ENCODE measurements at places on chromosomes 3 and 15. TPM values are rescaled to one million over a fixed set of nuclear protein-coding genes. Genes with fewer than 3 reads are reported as not detected.

DNA sequence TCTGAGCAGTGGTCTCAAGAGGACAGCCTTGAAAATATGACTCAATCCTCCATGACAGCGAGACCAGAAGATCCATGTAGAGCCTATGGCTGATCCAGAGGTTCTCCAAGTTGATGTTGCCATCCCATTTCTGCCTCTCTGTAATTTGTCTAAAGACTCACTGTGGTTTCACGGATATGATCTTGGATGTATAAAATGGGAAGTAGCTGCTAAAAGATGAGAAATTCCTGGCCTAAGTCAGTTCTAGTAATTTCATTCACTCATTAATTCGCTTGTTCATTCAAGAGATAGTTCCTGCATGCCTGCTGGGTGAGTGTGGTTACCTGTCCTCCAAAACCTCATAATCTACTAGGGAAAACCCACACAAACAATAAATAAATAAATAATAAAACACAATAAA, 145.9 kb downstream of the TNIK start:
- no peak for DNase-seq

DNA sequence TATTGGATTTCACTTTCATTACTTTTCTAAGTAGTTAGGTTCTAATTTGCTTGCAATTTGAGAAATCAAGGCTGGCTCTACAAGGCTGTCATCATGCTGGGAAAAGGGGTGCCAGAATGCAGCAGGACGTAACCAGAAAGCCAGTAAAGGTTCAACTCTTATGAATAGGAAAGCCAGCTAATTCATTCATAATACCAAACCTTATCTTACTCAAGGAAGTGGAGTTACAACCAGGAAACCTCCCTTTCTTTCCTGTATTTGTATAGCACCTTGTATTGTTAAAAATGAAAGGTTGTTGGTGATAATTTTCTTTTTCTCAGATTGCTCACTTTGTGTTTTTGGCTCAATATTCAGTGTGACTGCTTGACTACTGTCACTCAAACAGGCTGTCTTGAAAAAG, 109.4 kb downstream of the FILIP1L start:
- DNase-seq = no peak

GRCh38 chr3:151044706-151045105, 40.8 kb upstream of the MED12L start:
- no peak for DNase-seq

- no peak for DNase-seq
Observed at GRCh38 chr3:161348796-161349400, 22.4 kb downstream of the SPTSSB start.

- DNase-seq = peak; percentile 1
Observed at GRCh38 chr3:134330883-134331810, 43.1 kb downstream of the AMOTL2 start.

DNA sequence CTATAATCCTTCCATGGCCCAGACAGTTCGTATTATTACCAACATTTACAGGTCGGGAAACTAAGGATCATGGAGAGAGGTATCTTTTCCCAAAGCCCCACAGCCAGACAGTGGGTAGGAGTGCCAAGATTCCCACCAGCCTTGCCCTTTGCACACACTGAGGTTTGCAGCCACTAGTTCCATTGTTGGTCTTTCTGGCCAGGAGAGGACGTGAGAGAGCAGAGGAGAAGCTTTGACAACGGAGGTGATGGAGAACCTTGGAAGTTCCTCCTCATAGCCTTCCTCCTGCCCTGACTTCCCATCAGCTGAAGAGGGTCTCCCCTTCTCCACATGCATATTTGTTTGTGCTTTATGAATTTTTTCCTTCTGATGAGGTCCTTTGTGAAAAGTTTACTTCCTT, 50.5 kb upstream of the PLCL2 start:
- DNase-seq = no peak

DNA sequence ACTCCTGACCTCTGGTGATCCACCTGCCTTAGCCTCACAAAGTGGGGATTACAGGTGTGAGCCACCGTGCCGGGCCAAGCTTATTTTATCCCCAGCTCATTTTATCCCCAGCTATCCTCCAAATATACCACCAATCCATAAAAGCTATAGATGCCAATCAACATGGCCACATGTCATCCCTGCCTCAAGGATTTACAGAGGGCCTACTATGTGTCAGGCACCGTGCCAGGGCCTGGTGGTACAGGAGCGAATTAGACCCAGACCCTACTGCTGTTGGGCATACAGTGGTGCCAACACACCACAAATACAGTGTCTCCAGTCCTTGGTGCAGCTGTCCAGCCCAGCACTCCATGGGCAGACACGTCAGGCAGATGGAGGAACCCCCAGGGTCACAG, 73.4 kb downstream of the SCN5A start:
- DNase-seq = no peak

DNA sequence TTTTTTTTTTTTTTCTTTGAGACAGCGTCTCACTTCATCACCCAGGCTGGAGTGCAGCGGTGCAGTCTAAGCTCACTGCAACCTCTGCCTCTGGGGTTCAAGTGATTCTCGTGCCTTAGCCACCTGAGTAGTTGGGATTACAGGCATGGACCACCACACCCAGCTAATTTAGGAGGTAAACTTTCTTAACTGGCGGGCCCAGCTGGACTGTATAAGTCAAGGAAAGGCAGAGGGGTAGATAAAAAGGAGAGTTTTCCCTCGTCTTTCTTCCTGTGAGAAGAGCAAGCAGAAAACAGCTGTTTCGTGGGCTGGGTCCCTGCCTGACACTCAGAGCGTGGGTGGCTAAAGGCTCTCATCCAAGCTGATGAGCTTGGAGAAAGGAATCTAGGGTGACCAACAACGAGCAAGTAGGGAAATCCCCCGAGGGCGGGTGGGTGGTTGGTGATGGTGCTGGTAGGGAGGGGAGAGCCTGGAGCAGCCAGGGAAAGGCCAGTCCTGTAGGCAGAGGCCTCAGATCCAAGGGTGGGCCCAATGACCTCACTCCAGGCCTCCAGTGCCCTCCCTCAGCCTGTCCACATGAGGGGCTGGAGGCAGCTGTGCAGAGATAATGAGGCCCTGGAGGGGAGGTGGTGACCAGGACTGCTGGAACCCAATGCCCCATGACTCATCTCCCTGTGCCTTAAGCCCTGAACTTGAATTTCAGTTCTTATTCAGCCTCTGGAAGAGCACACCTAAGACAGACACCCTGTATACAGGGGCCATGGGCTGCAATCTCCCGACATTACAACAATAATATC, 43.1 kb upstream of the LIMD1 start:
- DNase-seq = peak; percentile 44

- DNase-seq = no peak
Observed at GRCh38 chr3:74546426-74546825, 68.0 kb downstream of the CNTN3 start.

- no peak for DNase-seq
Observed at GRCh38 chr3:34807611-34808010, 831.7 kb upstream of the ARPP21 start.

DNA sequence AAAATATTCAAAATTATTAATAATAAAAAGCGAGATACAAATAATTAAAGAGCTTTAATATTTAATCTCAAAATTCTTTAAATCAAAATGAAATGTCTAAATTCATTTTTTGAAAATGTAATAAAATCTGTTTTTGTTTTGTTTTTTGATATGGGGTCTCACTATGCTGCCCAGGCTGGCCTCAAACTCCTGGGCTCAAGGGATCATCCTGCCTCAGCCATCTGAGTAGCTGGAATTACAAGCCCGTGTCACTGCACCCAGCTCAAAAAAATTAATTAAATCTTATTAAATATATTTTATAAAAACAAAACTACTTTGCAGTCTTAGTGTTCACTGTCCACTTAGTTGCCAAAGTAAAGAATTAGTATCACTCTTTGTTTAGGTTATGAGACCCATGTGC, 38.4 kb downstream of the FAH start:
- DNase-seq = no peak

- peak; percentile 49 for DNase-seq
Observed at GRCh38 chr3:112582244-112582874, 20.5 kb downstream of the SLC35A5 start.

- DNase-seq = peak; percentile 30
Observed at GRCh38 chr15:52103217-52104207, 9.1 kb downstream of the BCL2L10 start.

- DNase-seq = no peak
Observed at GRCh38 chr3:126052196-126053058, 31.5 kb downstream of the SLC41A3 start.

GRCh38 chr15:38171973-38172372, 80.7 kb upstream of the SPRED1 start:
- DNase-seq = no peak

GRCh38 chr3:186638259-186638658, 1.9 kb upstream of the FETUB start:
- no peak for DNase-seq

GRCh38 chr3:186532598-186533072, 11.5 kb downstream of the CRYGS start:
- no peak for DNase-seq

GRCh38 chr3:59442046-59442445, 392.2 kb upstream of the CFAP20DC start:
- no peak for DNase-seq

- no peak for DNase-seq
Observed at GRCh38 chr15:95872366-95872771, 458.1 kb upstream of the NR2F2 start.

DNA sequence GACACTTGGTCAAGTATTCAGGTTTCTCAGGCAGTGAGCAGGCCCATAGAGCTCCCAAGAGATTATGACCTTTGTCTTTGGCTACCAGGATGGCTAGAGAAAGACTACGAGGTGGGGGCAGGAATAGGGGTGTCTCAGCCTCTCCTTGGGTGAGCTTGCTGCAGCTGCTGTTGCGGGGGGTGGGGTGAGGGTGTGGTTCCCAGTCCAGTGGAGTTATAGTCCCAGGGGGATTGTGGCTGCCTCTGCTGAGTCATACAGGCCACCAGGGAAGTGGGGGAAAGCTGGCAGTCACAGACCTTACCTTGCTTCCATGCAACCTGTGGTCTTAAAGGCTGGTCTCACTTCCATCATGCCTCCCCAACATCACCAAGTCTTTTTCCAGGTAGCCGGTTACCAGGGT, 31.7 kb downstream of the ATP2C1 start:
- no peak for DNase-seq

Gene ITGB5
- total RNA-seq = 119 TPM

Gene SIAH2
- total RNA-seq = 22.4 TPM

Gene CYP1A2
- total RNA-seq = 2.8 TPM

Gene MOBP
- not detected for total RNA-seq

Gene EFCAB12
- 0.78 TPM for total RNA-seq

Gene ITIH1
- total RNA-seq = not detected

Gene RAB43
- total RNA-seq = 22.8 TPM

Gene ABHD10
- 51.1 TPM for total RNA-seq

Gene FHIT
- total RNA-seq = 16.9 TPM

Data from thyroid gland (tissue), 4 donors.